Activated naive CD8-positive, alpha-beta T cell treated with anti-CD3 and anti-CD28 coated beads, Interleukin-2, amount 50 U/mL, for 16 hours (primary cell): ENCODE measurements at places on chromosomes 3 and 15.

- no peak for DNase-seq
These were observed 1.7 kb upstream of the GPR62 start for GRCh38 chr3:51953445-51953844.

DNA sequence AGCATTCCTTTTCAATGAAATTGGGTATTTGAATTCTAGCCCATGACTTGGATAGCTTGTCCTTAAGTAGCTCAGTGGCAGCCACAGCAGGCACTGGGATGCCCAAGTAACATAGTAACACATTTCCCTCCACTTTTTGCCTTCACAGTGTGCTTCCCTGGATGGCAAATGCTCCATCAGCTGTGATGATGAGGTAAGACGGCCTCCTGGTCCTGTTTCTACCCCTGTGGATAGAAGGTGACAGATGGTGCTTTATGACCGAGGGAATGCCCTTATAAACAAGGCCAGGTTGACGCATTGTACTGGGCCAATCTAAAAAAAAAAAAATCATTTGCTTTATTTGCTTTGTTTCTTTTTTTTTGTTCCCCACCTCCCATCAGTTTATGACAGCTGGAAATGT, 41.8 kb upstream of the LRTM1 start:
- no peak for DNase-seq

GRCh38 chr15:57607570-57608000, 15.9 kb downstream of the MYZAP start:
- DNase-seq = no peak

GRCh38 chr15:42375252-42375651, 16.0 kb downstream of the CAPN3 start:
- DNase-seq = no peak

- DNase-seq = no peak
These were observed 242.0 kb upstream of the TTC14 start for GRCh38 chr3:180359953-180360279.

- no peak for DNase-seq
These were observed 108.6 kb downstream of the MEX3B start for GRCh38 chr15:81937189-81937588.

DNA sequence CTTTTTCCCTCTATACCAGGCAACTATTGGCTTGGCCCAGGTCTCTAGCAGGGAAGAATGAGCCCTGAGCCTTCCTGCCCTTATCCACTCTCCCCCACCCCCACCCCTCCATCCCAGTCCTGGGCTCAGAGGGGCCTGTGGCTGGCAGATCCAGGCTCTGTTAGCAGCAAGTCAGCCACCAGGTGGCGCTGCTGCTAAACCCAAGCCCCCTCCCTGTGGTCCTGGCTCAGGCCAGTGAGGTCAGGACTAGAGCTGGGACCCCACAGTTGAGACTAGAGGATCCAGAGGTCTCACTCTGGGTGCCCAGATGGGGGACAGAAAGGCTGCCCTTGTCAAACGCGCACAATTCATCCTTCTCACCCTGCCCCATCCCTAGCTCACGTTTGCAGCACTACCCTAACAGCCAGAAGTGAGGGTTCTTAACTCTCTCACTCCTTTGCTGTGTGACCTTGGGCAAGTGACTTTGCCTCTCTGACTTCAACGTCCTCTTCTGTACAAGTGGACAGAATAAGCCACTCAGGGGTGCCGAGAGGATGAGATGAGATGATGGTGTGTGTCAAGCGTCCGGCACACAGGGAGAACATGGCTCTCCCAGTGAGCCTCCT, 46.8 kb upstream of the SLC6A1 start:
- no peak for DNase-seq

DNA sequence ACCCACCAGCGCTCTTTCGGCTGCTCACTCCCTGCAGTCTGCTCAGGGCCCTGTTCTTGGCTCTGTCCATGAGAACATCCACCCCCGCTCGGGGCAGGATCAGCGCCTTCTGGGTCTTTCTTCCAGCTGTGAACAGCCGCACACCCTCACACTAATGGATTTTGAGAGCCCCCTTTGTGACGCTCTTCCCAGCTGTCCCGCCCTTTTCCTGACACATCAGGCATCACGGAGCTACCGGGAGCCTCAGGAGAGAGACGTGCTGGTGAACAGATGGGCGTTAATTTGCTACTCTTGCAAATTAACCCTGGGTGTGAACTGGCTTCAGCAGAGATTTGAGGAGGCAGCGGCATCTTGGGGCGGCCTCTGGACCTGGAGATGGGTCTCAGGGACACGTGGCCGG, 113.0 kb downstream of the TMEM266 start:
- DNase-seq = no peak

DNA sequence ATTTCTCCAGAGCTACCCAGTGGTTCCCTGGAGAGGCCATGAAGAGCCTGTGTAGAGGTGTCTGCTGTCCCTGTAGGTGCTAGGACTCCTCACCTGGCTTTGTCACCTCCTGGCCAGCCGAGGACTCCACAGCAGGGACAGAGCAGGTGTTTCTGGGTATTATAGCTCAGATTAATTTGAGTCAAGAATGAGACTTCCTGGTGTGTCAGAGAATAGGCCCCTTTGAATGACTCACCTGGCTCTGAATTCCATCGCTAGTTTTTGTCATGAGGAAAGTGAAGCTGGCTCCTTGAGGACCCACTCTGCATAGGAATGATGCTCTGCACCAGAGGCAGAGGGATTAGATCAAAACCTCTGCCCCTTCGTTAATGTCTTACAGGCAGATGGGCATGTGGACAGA, 167.5 kb upstream of the TOPAZ1 start:
- DNase-seq = no peak

DNA sequence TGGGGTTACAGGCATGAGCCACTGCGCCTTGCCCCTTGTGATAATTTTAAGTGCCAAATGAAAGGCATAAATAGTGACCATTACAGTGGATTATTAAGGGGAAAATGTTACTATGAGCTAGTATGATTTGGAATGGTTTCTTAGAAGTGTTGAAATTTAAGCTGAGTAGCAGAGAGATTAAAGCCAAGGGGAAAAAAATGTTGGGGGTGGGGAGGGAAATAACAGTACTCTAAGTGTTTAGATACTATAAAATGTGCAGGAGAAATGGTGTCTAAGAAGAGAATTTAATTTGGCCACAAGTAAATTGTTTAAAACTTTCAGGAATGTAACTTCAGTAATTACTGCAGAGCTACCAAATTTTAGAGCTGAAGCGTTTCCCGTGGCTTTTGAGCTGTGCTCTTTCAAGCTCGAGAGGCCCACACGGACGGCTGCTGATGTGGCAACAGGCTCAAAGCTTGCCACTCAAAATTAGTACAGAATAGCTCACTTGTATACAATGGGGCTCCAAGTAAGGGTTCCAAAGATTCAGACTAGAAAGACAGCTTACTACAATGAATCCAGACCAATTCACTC, 23.9 kb upstream of the SLC12A8 start:
- DNase-seq = no peak

DNA sequence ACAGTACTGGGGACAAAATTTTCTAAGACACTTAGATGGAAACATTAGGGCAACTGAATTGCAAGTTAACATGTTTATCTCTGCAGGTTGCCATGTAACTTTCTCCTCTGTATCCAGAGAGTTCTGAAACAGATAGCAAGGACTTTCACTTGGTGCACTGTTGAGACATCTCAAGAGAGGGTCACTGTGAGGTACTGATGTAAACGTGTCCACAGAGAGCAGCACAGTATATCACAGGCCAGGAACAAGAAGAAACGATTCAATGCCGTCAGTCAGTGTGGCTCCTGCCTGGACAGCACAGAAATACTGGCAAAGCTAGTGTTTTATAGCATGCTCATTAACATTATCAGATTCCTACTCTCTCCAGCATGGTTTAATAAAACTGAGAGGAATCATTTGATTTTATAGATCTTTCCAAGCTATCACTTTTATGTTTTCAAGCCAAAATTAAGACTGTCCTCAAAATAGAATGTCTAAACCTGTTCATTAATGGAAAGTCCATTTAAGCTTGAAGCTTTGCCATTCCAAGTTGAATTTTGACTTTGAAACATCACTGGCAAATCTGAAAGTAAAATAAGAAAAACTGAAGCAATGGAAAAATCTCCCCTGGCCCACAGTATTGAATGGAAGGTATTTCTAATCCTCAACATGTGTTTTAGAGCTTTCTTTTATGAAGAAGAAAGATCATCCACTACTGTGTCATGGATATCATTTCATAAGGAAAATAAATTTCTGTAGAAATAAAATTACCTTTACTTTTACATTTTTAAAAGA, 102.7 kb downstream of the IMPG2 start:
- no peak for DNase-seq

DNA sequence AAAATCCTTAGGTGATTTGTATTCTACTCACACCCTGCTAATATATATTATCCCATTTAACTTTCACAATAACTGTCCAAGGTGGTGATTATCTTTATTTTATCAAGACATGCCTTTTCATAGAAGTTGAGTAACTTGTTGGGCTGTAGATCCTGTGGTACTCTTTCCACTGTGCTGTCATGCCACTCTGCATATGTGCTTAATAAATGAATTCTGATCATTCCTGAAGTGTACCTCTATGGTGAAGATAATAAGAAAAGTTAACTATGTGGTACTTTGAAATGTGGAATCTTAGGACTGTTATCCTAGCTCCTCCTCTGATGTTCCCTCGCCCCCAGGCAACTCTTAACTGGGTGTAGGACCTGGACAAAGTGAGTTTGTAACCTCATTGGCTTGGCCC, 5.2 kb downstream of the SNRK start:
- no peak for DNase-seq

- no peak for DNase-seq
These were observed 47.2 kb upstream of the TEX55 start for GRCh38 chr3:119098619-119099222.

GRCh38 chr3:105848821-105849220, 20.0 kb downstream of the CBLB start:
- DNase-seq = no peak

DNA sequence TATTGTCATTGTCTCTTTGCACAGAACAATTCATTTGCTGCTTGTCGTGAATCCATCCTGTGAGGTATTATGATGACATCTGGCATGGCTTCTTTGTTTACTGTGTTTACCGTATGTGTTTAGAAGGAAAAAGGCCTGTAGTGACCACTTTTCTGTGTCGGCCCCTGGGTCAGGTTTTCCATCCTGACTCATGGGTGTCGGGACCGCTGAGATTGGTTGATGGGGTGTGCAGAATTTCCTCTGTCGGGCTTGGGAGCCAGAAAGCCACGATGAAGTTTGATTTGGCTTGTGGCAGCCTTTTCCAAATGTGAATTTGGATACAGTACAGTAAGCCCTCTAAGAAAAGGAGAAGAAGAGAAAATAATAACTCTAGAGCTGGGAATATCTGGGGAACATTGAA, 113.5 kb downstream of the FNDC3B start:
- DNase-seq = no peak

DNA sequence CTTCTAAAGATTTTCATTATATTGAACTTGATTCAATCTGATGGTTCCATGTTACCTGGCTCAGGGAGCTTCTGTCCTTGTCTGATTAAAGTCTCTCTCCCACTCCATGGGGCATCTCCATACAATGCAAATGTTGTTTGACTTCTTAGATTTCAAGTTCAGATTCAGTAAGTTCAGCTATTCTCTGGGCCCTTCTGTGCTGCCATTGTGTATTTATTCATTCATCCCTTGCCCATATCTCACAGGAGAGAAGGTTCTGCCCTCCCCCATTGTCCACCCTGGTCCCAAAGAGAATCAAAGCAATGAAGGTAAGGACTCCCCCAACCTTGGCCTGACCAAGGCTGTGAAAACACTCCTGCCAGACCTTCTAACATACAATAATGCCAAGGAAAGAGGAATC, 669.9 kb downstream of the MAGI1 start:
- DNase-seq = no peak

DNA sequence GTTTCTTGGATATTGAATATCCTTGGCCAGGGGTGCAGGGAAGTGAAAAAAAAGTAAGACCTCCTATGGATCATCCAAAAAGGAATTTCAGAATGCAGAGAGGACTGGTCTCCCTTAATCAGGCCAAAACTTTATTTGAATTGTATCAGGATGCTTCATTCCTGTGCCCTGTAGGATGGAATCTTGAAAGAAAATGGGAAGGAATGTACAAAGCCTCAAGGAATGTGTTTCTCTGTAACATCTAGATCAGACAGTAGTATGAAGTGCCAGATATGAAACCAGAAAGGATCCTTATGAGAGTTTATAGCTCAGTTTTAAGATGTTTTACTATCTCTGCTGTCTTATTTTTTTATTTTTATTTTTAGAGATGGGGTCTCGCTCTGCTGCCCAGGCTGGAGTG, 6.5 kb upstream of the GSK3B start:
- no peak for DNase-seq

DNA sequence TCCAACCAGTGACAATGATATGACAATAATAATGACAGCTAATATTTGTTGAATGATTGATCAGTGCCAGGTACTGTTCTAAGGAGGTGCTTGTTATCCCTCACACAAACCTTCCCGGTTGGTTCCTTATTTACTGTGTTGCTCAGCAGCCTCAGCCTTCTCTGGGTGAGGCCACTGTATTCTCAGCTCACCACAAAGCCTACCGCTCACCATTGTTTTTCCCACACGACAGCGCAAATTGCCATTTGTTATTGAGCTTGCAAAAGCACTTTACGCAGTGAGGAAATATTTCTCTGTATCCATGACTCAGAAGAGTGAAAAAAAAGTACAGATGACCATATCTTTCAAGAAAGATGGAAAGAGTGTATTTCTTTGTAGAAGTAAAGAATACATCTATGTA, 49.5 kb upstream of the PDZRN3 start:
- no peak for DNase-seq
